ENCODE measurements at places on chromosomes 7 and 10.

- no peak for DNase-seq
Measured at GRCh38 chr10:109915566-109915965, 7.7 kb downstream of the XPNPEP1 start.

GRCh38 chr7:125857606-125858005, 928.0 kb upstream of the POT1 start:
- no peak for DNase-seq

DNA sequence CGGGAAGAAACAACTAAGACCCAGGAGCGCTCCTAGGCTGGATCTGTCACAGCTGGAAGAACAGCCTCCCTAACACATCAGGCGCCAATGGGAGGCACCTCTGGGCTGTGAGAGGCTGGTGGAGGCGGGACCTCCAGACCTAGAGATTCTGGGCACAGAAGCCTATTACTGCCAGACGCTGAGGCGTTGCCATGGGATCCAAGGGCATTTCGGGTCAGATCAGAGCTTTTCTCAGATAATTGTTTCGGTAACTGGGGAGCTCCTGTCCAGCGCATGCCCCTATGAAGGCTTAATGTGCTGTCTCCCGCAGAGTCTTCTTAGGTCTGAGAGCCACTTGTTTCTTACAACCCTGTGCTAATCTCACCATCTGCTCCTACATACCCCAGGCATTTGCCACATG, 339.2 kb downstream of the ZNF716 start:
- no peak for DNase-seq

GRCh38 chr7:28621369-28621841, 209.1 kb downstream of the CREB5 start:
- DNase-seq, result no peak

DNA sequence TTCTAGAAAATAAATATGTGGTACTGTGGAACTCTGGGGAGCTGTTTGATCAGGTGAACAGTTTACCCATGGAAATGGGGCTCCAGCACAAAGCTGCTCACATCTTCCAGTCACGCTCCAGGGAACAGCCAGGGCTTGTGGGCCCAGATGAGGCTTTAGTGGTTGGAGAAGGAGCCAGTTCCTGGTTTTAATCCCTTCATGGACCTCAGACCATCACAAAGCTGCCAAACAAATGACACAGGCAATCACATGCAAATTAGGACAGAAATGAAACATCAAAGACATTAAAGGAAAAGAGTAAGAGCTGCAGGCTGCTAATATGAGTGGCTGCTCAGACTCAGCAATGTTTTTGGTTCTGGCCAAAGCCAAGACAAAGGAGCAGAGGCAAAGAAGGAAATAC, 2.2 kb upstream of the ATP6V0E2 start:
- no peak for DNase-seq

DNA sequence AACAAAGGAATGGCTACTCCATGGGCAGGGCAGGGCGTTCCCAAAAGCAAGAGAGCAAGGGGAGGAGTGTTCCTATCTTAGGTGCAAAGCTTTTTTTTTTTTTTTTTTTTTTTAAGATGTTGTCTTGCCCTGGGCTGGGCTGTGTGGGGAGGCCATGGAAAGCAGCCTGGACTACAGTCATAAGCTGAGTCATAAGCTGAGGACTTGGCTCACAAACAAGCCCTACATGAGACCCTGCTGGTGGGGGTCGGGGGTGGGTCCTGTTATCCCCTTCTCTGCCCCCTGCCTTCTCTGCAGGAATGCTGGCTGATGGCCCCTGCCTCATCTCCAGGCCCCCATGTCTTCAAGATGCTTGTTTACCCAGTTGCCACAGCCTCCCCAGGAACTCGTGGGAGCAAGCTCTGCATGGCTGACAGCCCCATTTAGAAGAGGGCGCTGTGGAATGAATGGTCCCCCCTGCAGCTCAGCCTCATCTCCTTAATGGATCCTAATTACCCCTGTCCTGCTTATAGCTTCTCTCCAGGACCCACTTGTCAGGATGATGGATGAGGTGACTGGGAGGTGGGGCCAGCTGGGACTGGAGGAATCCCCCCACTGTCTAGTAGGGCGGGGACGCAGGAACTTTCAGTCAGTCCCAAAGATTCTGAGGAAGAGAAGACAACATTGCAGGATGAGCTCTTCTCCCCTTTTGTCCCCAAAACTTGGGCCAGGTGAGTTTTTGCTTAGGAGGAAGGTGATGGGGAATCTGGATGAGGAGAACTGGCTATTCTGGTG, 340.8 kb upstream of the PODXL start:
- DNase-seq, result no peak

DNA sequence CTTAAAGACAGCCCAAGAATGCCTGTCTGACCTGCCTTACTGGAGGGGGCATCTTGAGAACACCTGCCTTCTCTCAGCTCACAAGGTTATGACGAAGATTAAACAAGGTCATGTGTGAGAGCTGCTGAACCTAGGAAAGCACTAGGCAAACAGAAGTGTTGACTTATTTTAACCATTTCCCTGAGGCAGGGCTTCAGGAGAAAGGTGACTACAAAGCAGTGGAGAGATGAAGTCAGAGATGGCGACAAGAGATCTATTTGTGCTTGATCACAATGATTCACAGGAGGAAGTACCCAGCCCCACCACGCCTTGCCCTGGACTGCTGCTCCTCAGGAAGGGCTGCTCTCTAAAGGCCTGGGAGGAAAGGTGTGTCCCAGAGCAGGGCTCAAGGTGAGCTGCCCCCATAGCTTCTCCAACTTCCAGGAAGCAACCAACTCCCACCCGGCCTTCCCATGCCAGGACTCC, 27.8 kb downstream of the STN1 start:
- no peak for DNase-seq

GRCh38 chr10:23412223-23412622, 26.7 kb upstream of the OTUD1 start:
- DNase-seq, result no peak

DNA sequence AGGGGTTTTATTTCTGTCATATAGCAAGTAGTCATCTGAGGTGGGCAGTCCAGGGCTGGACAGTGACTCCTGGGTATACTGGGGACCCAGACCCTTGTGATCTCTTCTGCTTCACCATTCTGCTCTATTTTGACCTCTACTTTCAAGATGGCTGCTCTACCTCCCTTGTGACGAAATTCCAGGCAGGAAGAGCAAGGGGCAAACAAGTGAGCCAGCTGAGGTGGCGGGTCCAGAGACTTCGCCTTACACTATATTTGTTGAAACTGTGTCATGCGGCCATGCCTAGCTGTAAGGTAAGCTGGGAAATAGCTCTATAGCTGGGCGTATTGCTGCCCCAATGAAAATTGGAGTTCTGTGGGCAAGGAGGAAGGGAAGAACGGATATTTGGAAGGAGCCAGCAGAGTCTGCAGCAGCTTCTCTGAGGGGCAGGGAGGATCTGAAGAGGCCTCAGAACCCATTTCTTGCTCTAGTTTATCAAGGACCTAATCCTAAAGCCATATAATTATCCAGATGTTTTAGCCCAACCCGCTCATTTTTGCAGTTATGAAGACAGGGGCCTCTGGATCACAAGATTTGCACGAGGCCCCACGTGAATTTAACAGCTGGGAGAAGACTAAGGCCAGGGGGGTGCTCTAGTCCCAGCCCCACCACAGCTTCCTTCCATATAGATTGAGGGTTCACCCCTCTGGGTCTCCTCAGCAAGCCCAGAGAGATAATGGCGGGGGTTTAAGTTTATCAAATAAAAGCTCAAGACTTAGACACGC, 7.7 kb upstream of the CPA1 start:
- no peak for DNase-seq

GRCh38 chr7:121019018-121019417, 30.5 kb downstream of the CPED1 start:
- no peak for DNase-seq

DNA sequence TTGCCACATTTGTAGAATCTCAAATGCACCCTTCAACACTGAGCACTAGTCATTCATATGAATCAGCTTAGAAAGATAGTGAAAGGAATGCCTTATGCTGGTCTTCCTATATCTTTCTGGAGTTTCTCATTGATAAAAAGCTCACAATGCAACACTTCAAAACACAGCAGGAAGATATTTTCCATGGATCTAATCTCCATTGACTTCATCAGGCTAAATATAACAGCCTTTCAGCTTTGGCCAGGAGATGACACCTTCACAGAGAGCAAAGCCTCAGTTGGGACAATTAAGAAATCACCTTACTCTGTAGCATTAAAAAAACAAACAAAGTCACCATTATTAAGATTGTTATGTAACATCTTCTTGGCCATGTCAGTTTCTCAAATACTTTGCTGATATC, 6.7 kb downstream of the NRP1 start:
- peak; percentile 19 for DNase-seq

- DNase-seq, result no peak
Measured at GRCh38 chr10:129771576-129771975, 192.5 kb downstream of the EBF3 start.
